ENCODE measurements at places on chromosomes 11 and 22.

DNA sequence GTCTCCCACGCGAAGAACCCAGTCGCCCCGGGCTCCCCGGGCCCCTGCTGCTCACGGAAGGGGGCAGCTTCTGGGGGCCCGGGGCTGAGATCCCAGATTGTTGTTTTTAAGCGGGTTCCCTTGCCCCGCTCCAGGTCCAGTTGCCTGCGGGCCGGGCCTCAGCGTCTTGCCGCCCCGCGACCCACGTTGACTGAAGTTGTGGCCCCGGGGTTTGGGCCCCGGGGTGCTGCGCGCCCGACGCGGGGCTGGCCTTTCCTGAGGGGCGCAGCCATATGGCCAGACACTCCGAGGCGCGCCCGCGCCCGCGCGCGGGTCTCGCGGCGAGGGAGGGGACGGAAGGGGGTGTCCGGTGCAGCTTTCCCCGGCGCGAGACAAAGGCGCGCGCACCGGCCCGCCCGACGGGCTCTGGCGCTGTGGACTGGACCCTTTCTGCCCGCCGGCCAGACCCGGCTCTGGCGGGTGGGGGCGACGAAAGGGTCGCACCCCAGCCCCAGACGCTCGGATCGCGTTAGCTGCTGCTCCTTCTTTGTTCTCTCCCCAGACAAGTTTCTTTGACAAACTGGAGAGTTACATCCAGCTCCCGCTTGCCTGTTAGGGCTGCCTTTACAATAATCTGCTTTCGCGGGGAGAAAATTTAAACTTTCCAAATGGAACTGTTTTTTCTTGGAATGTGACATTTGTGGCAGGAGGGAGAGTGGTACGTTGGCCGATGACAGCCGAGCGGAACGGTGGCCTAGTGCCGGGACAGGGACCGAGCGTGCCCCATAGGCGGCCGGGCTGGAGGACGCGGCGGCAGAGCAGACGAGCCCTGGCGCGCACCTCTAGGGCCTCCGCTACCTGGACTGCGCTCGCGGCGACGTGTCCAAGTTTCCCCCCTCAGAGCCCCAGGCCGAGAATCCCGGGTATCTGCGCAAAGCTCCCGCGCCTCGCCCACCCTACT lies 716 bp downstream of the AMOTL1 start:
- no peak for DNase-seq

GRCh38 chr11:2147391-2147790 lies 8.2 kb upstream of the IGF2 start:
- no peak for DNase-seq

DNA sequence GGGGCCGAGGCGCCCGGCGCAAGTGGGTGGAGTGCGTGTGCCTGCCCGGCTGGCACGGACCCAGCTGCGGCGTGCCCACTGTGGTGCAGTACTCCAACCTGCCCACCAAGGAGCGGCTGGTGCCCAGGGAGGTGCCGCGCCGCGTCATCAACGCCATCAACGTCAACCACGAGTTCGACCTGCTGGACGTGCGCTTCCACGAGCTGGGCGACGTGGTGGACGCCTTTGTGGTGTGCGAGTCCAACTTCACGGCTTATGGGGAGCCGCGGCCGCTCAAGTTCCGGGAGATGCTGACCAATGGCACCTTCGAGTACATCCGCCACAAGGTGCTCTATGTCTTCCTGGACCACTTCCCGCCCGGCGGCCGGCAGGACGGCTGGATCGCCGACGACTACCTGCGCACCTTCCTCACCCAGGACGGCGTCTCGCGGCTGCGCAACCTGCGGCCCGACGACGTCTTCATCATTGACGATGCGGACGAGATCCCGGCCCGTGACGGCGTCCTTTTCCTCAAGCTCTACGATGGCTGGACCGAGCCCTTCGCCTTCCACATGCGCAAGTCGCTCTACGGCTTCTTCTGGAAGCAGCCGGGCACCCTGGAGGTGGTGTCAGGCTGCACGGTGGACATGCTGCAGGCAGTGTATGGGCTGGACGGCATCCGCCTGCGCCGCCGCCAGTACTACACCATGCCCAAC lies 14.1 kb upstream of the MIEF1 start:
- DNase-seq: no peak

GRCh38 chr22:19873138-19873959 lies 18.7 kb upstream of the GNB1L start:
- DNase-seq: no peak

DNA sequence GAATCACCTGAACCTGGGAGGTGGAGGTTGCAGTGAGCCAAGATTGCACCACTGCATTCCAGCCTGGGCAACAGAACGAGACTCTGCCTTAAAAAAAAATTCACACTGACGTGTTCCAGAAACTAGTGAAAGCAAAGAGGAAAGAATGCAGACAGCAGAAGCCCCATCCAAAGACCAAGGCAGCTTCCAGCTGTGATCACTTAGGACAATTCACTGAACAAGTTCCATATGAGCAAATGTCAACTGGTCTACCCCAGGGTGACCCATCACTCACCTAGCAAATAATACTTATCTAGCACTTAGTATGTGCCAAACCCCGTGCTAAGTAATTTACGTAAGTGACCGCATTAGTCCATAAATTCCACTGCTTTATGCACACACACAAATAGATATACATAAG lies 138.9 kb downstream of the LARGE1 start:
- DNase-seq: no peak

Data from stimulated activated CD4-positive, alpha-beta T cell treated with anti-CD3 and anti-CD28 coated beads, Interleukin-1b, Interleukin-23, amount 100 ng/mL, for 48 hours (primary cell).